ENCODE measurements at places on chromosomes 7 and 10. TPM values are rescaled to one million over a fixed set of nuclear protein-coding genes. Genes with fewer than 3 reads are reported as not detected.

DNA sequence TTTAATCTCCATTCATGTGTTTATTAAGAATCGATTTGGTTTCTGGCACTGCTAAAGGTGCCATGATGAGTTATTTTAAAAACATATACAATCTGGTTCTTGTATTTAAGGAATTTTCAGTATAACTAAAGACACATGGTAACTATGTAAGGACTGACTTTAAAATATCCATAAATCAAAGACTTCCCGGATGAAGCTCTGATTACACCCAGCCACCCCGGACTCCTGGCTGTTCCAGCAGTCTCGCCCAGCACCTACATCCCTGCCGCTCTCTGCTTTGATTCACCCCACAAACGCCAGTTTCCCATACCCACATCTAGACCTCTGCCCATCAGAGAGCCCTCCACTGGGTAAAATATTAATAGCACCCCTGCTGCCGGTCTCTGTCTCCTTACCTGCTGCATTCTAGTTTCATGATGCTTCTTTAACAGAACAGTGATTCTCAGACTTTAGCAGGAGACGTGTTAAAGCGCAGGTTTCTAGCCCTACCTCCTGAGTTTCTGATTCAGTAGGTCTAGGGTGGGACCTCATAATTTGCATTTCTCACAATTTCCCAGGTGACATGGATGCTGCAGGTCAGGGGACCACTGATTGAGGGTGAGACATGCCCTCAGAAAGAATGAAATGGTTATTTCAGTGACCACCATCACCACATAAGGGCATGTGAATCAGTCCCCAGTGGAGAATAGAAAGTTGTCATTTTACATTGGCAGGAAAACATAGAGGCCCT lies 185.7 kb downstream of the KIAA1217 start:
- no peak overlapping the region for H3K4me3 ChIP-seq
- H3K27ac ChIP-seq: no peak overlapping the region
- no peaks in the 10 kb centered on the region for H3K4me1 ChIP-seq
- no peak for DNase-seq
- H3K27me3 ChIP-seq: no peaks in the 10 kb centered on the region

GRCh38 chr10:21668831-21669230 lies 134.8 kb downstream of the MLLT10 start:
- H3K4me3 ChIP-seq: no peak overlapping the region
- no peak for DNase-seq
- no peaks in the 10 kb centered on the region for H3K27me3 ChIP-seq
- peaks cover 20% of the 10 kb centered on the region for H3K4me1 ChIP-seq
- peaks cover 12% of the 10 kb centered on the region for H3K36me3 ChIP-seq

GRCh38 chr7:157111311-157111710 lies 27.4 kb upstream of the UBE3C start:
- no peak for DNase-seq
- H3K36me3 ChIP-seq: no peaks in the 10 kb centered on the region
- no peak overlapping the region for H3K4me3 ChIP-seq

GRCh38 chr7:100444311-100445278 lies 8.3 kb upstream of the PPP1R35 start:
- H3K27me3 ChIP-seq: no peaks in the 10 kb centered on the region
- H3K27ac ChIP-seq: peak overlapping the region; percentile 52
- DNase-seq: peak; percentile 78

DNA sequence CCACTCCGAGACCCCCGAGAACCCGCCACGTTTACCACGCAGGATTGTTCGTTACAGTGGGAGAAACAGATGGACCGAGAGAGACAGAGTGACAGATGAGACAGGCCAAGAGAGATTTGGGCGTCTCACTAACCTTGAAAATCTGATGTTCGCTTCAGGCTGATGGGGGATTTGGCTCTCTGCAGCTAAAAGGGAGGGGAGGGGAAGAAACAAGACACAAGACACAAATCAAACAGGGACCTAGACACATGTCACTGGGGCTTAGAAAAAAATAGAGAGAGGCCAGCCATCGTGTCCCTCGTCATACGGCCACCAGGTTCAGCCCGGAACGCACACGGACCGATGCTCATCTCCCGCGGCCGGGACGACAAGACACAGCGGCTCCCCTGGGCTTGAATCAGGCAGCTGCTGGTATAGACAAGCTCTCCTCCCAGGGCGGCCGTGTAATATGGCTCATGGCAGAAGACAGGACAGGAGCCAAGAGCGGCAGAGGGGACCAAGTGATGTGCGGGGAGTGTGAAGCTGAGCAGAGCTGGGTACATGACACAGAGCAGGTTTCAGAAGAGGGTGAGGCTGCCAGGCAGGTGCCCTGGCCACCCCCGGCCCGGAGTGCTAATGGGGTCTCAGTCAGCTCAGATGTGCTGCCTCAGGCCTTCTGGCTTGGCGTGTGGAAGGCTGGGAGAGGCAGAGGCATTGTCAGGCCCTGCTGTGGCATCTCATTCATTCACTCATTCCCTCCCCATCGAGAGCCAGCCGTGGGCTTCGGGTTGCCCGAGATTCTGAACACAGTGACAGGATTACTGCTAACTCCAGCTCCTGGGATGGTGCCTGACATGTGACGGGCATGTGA lies 88.5 kb upstream of the GNA12 start:
- no peak for DNase-seq
- H3K4me1 ChIP-seq: no peaks in the 10 kb centered on the region
- no peaks in the 10 kb centered on the region for H3K27me3 ChIP-seq
- H3K36me3 ChIP-seq: no peaks in the 10 kb centered on the region

- no peaks in the 10 kb centered on the region for H3K4me1 ChIP-seq
- no peak overlapping the region for H3K27ac ChIP-seq
- H3K27me3 ChIP-seq: no peaks in the 10 kb centered on the region
Observed at GRCh38 chr10:1136268-1136667, 80.1 kb downstream of the WDR37 start.

- DNase-seq: no peak
- H3K27ac ChIP-seq: no peak overlapping the region
- no peaks in the 10 kb centered on the region for H3K27me3 ChIP-seq
Observed at GRCh38 chr10:19701427-19702052, 114.7 kb upstream of the PLXDC2 start.

DNA sequence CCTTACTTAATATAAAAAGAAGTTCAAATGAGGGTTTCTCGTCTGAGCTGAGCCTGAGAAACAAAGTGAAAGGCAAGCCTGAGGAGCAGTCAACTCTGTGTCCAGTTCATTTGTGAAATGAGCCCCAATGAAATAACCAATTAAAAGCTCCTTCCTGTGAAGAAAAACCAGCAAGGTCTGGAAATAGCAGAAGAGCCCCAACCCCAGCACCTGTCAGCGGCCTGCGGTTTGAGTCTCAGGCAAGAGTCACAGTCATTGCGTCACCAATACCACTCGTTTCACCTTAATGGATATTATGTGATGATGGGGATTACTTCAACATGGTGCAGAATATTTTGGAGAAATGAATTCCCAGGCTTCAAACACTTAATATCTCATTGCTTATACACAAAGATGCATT lies 211.3 kb upstream of the DPP6 start:
- H3K27ac ChIP-seq: no peak overlapping the region
- no peak for DNase-seq
- H3K4me1 ChIP-seq: no peaks in the 10 kb centered on the region
- no peak overlapping the region for H3K4me3 ChIP-seq

GRCh38 chr7:72335561-72336381 lies 76.4 kb downstream of the CALN1 start:
- no peaks in the 10 kb centered on the region for H3K36me3 ChIP-seq
- no peak overlapping the region for H3K27ac ChIP-seq
- H3K27me3 ChIP-seq: peaks cover 35% of the 10 kb centered on the region
- H3K4me3 ChIP-seq: no peak overlapping the region
- H3K4me1 ChIP-seq: no peaks in the 10 kb centered on the region

PIP gene
- 0.45 TPM for polyA plus RNA-seq

CPA1 gene
- 5.5 TPM for polyA plus RNA-seq

GDF10 gene
- 0.90 TPM for polyA plus RNA-seq

SPDYE5 gene
- polyA plus RNA-seq: not detected

MBL2 gene
- not detected for polyA plus RNA-seq

GRM8 gene
- 0.25 TPM for polyA plus RNA-seq

SLC26A5 gene
- 0.46 TPM for polyA plus RNA-seq
